ENCODE measurements at places on chromosomes 11 and 22.

DNA sequence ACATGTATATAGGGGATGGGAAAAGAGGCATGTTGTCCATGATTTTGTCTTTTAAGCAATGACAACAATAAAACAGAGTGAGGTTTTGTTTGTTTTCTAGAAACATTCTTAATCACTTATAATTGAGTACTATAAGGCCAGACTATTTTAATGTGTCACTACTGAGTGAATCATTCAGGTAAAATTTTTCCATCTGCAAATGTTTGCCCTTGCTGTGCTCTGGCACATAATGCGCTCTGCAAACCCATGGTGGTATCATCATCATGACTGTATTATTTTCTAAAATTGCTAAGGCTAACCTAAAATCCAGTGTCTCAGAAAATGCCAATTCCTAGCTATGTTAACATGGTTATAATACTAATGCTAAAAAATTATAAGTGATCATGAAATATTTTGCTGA is 261.2 kb downstream of the CADM1 start:
- DNase-seq, result no peak

- DNase-seq, result no peak
Measured at GRCh38 chr11:73415854-73416615, 39.8 kb downstream of the RELT start.

GRCh38 chr11:57196596-57196995 is 14.8 kb downstream of the LRRC55 start:
- DNase-seq, result no peak

- no peak for DNase-seq
Measured at GRCh38 chr11:7892059-7892699, 38.9 kb downstream of the OR10A6 start.

DNA sequence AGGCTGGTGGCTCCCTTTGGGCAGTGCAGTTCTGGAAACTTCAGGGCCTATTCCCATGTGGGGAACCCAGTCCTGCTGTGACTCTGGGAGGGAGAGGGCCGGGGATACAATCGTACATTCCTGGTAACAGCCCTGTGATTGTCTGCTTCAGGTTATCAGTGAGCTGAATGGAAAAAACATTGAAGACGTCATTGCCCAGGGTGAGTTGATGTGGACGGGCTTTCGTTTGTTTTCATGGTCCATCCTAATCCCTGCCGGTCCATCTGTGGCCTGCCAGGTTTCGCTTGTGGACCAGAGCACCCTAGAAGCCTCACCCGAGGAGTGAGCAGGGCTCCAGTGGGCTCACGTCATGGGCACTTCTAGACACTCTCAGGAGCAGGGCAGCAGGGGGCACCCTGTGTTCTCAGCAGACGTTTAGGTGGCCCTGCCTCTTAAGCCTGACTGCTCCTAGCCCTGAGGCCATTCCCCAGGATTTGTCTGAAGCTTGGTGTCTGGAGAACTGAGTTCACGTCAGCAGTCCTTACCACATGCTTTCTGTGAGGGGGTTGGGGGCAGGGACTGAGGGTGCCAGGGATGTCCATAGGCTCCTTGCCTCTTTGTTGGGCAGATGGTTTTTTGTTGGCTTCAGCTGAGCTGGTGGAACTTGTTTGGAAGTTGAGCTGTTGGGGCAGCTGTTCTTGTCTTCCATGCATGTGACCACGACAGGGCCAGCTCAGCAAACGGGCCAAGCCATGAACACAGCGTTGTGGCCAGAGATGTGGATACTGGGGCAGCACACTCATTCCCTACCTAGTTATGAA is 1.9 kb downstream of the RPLP2 start:
- no peak for DNase-seq

DNA sequence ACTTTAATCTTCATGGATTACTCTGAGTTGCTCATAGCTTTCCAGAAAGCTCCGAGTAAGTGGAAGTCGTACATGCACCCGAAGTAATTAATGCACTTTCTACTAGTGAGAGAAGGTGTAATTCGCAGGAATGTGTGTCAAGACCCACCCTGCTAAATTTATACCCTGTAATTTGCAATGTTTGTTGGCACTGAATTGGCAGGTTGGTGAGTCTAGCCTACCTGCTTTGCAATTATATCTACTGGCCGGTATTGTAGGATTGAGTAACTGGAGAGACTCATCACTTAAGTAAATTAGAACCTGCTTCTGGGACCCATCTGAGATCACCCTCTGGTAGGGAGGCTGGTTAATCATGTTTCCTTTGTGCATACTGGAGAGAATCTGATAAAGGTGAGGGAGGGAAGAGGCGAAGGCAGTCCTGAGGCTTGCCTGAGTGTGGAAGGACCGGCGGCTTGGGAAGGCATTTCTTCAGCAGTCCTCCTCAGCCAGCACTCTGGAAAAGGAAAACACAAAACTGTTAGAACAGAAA is 63.3 kb downstream of the LDLRAD3 start:
- DNase-seq, result no peak

- no peak for DNase-seq
Measured at GRCh38 chr11:112884012-112884767, 77.0 kb upstream of the NCAM1 start.

- DNase-seq, result peak; percentile 95
Measured at GRCh38 chr11:12079726-12080556, 30.4 kb upstream of the MICAL2 start.

DNA sequence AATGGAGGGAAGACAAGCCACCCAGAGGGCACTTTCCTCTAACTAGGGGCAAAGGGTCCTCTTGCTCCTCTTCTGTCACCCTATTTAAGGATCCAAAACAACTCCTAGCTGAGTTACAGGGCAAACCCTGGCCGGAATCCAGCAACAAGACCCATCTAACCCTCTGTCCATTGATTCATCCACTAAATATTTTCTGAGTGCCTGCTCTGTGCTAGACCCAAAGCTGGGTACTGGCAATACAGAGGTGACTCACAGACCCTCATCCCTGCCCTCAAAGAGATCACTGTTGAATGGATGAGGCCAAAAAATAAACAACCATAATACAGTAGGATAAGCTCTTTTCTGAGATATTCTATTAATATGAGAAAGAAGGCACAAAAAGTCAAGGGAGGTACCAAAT is 4.3 kb upstream of the GALNT18 start:
- DNase-seq, result no peak

GRCh38 chr11:128790196-128790595 is 76.9 kb downstream of the KCNJ1 start:
- DNase-seq, result no peak

DNA sequence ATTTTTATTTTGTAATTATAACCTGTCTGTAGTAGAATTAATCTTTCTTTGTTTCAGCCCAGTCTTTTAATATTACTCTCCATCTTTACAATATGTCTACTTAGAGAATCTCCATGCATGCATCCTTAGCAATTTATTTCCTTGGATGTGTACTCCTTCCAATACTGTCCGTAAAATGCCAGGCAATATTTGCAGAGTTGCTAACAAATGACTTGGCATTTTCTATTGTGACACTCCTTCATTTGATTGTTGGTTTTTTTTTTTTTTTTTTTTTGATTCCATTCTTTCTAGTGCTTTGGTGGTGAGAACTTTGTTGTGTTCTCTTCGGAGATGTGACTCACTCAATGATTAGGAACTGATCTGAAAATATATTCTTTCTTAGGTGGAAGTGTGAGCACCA is 220.3 kb downstream of the CNTN5 start:
- no peak for DNase-seq

DNA sequence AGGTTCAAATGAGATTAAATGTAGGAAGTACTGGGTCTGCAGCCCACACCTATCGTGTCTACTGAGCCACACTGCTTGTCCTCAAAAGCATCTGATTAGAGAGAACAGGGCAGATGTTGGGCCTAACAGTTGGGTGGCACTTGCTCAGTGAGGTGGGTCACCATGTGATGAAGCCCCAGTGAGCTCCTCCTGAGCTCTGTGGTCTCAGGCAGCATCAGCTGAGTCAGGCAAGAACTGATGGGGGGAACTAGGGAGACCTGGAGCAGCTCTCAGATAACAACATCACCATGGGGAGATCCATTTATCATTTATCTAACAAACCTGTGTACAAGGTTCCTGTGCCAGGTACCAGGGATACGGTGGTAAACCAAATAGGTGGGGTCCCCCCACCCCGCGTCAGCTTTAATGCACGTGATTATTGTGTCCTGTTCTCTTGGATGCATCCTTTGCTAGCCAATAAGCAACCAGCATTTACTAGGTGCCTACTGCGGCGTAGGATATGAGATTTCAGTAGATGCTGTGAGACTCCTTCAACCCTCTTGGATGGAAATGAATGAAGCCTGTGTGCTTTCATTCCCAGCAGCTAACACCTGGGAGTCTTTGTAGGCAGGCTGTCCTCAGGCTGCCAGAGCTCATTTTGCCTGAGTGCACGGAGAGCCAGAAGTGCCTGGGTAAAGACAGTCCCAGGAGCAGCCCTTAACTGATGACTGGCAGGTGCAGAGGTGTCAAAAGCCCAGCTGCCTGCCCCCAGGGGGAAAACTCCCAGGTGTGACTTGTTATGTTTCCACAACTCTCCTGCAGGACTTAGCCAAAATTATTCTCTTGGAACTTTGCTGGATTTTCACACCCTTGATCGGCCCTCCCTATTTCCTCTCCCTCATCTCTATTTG is 73.6 kb upstream of the NARS2 start:
- DNase-seq, result no peak

DNA sequence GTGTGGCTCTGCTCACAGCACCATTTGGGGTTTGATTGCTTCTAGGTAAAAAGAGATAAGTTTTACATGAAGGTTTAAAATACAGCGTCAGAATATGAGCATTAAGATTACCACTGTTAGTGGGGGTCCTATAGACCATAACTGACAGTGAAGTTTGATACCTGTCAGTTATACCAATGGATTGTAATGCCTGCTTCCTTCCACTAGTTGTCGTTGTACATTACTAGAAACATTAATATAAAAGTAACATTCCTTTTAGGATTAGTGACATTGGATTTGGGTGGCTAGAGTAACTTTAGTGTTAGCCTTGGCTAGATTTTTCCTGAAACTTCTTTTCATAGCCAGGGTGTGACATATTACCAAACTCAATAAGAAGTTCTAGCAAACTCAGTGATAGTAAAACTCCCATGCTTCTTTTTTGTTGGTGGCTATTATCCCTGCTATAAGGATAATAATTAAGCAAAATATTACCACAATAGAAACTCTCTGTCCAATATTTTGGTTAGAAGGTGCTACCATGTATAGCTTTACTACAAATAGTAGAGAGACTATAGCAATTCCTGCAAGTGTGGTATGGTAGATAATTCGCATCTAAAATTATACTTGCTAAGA is 57.1 kb downstream of the FAM181B start:
- no peak for DNase-seq

DNA sequence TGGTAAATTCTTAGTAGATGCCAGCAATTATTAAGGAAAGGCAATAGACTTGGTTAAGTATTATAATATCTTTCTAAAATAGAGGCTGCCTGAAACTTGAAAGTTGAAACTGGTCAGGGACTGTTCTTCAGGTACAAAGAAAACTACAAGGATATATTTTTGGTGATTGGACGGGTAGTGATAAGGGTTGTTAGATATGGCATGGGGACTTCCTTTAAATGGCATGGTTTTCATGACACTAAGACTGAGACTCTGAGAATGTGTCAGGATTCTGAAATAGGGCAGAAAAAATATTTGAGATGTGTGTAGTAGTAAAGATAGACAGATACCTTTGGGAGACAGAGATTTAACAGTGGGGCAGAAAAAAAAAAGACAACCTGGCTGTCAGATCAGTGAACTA is 108.4 kb upstream of the SLC5A12 start:
- no peak for DNase-seq

DNA sequence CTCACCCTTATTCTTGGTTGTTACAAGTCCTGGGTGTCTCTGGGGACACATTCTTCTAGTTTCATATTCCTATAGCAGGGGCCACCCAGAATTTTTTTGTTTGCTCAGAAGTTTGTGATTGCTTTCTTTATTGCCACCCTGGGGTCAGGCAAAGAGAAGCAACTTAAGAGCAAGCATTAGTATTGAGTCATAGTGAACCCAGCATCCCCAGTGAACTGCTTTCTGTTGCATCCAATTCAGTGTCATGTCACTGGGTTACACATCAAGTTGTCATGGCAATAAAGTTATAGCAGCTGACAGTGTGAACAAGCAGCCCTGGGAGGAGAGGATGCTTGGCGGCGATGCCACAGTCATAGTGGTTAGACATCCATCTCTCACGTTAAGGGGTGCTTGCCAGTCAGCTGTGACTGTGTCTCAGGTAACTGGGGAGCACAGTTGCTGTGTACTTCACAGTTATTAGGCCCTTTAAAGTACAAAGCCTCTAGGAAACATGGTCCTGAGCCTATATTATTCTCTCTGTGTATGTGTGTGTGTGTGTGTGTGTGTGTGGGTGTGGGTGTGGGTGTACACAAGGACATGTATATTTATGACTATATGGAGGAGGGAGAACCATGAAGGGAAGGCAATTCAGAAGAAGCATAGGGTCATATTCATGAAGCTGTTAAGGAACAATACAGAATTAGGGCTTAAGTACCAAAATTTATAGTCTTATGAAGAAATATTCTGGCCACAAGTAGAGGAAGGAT is 52.5 kb downstream of the TRIM44 start:
- DNase-seq, result peak; percentile 14

DNA sequence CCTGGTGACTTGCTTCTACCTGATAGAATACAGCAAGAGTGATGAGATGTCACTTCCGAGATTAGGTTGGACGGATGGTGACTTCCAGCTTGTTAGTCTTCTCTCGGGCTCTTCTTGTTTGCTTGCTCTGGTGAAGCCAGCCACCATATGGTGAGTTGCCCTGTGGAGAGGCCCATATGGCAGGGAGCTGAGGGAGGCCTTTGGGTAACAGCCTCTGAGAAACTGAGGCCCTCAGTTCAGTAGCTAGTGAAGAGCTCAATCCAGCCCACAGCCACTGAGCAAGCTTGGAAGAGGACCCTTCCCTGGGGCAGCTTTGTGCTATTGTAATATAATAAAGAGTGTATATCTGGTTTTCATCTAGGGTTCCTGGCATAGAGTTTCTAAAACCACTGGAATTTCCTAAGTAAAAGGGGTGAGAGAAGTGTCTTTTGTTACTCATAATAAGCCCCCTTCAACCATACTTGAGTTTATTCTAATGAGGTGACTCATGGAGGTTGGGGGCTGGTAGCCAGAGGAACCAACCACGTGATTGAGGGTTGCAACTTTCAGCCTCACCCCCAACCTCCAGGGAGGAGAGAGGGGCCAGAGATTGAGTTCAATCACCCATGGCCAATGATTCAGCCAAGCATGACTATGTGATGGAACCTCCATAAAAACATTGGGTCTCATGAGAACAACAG is 8.0 kb upstream of the TPCN2 start:
- DNase-seq, result peak; percentile 60

DNA sequence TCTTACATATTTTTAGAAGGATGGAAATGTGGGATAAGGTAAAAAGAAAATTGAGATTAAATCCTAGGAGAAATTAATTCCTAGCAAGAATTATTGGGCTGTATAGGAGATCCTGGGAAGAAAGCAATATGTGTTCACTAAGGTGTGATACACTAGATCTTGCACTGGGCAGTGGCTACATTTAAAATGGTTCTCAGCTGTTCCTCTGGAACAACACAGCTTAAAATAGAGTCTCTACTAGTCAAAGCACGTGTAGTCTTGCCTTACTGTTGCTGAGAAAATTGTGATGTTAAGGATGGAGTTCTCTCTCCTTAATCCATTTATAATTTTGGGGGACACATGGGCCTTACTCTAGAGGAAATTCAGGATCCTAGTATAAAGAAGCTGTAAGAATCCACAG is 54.9 kb downstream of the EXT2 start:
- no peak for DNase-seq

- DNase-seq, result peak; percentile 56
Measured at GRCh38 chr22:43883012-43883661, 8.7 kb downstream of the PNPLA5 start.
